Glomerular endothelial cell (primary cell): ENCODE measurements at places on chromosomes 3 and 15.

GRCh38 chr3:136929977-136930670, 27.7 kb upstream of the IL20RB start:
- DNase-seq = no peak

- DNase-seq = no peak
Observed at GRCh38 chr3:9712415-9712814, 8.8 kb downstream of the CPNE9 start.

DNA sequence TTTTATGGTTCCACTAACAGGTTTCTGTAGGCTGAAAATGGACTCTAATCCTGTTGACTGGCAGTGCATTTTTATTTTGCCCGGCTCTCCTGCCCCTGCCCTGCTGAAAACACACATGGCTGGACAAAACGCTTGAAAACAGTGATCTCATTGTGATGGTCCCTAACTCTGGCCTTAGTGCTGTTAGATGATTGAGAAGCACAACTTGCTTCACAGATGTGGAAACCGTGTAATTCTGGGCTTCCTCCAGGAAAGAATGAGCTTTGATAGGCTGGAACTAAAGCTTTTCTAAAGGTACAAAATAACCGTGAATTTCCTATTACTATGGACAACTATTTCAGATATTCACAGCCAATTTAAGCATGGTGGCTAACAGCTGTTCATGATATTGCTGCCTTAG, 121.4 kb downstream of the VGLL3 start:
- DNase-seq = no peak

DNA sequence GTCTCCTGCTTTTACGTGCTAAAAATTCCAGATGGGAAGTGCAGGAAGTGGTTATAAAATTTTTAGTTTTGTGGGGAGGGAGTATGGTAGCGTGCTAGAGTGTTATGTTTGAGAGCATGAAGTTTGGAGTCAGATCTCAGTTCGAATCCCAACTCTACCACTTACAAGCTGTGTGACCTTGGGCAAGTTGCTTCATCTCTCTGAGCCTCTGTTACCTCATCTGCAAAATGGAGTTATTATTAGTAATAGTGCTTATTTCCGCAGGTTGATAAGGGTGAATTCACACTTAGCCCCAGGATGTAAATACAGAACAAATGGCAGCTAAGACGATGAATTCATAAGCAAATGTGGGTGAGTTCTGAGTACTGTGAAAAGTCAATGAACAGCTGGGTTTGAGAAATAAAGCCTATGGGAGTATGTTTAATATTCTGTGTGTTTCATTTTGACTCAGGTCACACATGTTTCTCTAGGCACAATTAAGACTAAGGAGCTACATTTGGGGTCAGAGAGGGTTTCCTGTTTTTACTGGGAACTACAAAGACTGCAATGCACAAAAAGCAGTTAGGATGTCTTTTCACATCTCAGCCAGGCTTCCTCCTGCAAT, 73.1 kb upstream of the FEZF2 start:
- no peak for DNase-seq

- DNase-seq = no peak
Observed at GRCh38 chr3:97817965-97818364, 3.8 kb upstream of the CRYBG3 start.
